Left lung (tissue), 14 donors: ENCODE measurements at places on chromosomes 2 and 18. TPM values are rescaled to one million over a fixed set of nuclear protein-coding genes. Genes with fewer than 3 reads are reported as not detected.

Gene TPGS2
- total RNA-seq, result 92.3 TPM

DNA sequence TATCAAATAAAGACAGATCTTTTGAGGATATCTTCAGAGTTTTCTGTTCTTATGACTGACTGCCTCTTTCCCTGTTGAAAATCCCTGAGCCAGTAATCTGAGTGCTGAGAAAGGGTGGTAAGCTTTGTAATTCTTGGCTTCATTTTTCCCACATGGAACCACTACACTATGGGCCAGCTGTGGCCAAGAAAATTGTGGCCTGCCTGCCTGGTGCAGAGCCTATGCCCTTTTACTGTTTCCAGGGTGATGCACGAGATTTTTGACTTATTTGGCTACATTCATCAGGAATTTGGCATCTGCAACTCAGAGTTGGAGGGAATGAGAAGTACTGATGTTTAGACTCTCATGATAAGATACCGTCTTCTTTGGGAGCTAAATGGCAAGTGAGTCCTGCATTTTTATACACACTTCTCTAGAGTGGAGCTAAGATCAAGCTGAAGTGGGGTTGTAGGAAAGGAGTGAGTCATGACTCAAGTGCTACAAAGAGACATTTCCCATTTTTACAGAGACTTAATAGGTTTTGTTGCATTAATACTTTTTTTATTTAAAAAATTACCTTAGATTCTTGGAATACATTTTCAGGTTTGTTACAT is 328.2 kb upstream of the CDH7 start:
- H3K27ac ChIP-seq, result no peak overlapping the region
- H3K4me3 ChIP-seq, result no peak overlapping the region
- no peaks in the 10 kb centered on the region for H3K36me3 ChIP-seq
- H3K27me3 ChIP-seq, result no peaks in the 10 kb centered on the region

- H3K4me3 ChIP-seq, result no peak overlapping the region
- H3K4me1 ChIP-seq, result no peaks in the 10 kb centered on the region
- no peaks in the 10 kb centered on the region for H3K36me3 ChIP-seq
Measured at GRCh38 chr18:62396381-62396780, 71.3 kb downstream of the TNFRSF11A start.

Gene ACOXL
- 30.3 TPM for total RNA-seq

GRCh38 chr2:227846831-227847230 is 24.6 kb upstream of the DAW1 start:
- H3K27me3 ChIP-seq, result no peaks in the 10 kb centered on the region
- H3K36me3 ChIP-seq, result no peaks in the 10 kb centered on the region
- no peaks in the 10 kb centered on the region for H3K4me1 ChIP-seq
- H3K4me3 ChIP-seq, result no peak overlapping the region

Gene TMX3
- total RNA-seq, result 48.3 TPM

- H3K36me3 ChIP-seq, result no peaks in the 10 kb centered on the region
- H3K4me1 ChIP-seq, result no peaks in the 10 kb centered on the region
- peaks cover 3% of the 10 kb centered on the region for H3K27me3 ChIP-seq
Measured at GRCh38 chr2:29273685-29274611, 158.7 kb downstream of the CLIP4 start.

DNA sequence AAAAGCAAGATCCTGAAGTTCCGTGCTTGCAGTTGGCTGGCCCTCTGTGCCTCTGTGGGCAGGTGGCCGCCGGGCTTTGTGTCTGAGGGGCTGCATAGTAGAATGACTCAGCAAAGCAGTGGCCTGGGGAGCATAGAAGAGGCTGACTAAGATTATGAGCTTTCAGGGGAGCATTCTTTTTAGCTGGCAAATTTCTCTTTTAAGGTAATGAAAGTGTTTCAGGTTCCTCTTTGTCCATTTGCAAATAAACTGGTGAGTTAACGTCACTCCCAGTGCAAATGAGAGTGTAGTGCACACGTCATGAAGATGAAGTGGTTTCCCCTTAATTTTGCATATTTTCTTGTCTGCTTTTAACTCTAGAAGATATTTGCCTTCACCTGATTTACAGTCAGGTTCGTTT is 98.6 kb downstream of the BCL2L11 start:
- H3K27me3 ChIP-seq, result no peaks in the 10 kb centered on the region
- no peaks in the 10 kb centered on the region for H3K4me1 ChIP-seq
- no peak overlapping the region for H3K4me3 ChIP-seq
- DNase-seq, result peak; percentile 12
- peaks cover 3% of the 10 kb centered on the region for H3K36me3 ChIP-seq

- H3K4me1 ChIP-seq, result no peaks in the 10 kb centered on the region
- H3K36me3 ChIP-seq, result no peaks in the 10 kb centered on the region
- no peak overlapping the region for H3K4me3 ChIP-seq
- no peak for DNase-seq
- no peaks in the 10 kb centered on the region for H3K27me3 ChIP-seq
- H3K27ac ChIP-seq, result no peak overlapping the region
Measured at GRCh38 chr2:102606353-102606752, 13.0 kb upstream of the SLC9A2 start.

DNA sequence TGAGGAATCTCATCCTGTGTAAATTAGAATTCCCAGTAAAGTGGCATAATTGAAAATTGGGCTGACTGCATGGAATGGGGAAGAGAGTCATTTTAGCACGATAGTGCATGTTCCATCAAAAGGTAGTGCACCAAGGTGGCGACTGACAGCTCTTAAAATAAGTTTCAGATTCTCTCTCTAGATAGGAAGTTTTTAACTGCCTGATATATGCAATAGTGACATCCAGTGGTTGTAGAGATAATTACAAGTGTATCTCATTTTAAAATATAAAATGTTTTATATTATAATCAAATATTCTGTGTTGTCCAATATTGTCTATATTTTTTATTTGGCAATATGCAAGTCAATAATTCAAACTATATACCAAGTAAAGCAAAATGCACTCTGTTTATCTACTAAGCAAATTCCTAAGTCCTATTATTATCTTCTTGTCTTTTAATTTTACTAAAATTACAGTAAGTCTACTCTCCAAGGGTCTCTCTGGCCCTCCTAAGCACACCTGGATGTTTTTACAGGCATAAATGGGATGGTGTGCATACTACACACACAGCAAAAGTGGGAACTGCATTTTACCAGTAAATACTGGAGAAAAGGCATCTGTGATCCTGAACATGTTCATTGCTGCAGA is 397.7 kb upstream of the HNRNPA3 start:
- H3K27me3 ChIP-seq, result no peaks in the 10 kb centered on the region
- no peak for DNase-seq
- no peaks in the 10 kb centered on the region for H3K4me1 ChIP-seq
- no peak overlapping the region for H3K27ac ChIP-seq

GRCh38 chr18:76453932-76454331 is 41.1 kb downstream of the ZNF516 start:
- DNase-seq, result no peak
- H3K36me3 ChIP-seq, result no peaks in the 10 kb centered on the region
- H3K27me3 ChIP-seq, result no peaks in the 10 kb centered on the region
- H3K4me1 ChIP-seq, result peaks cover 15% of the 10 kb centered on the region
- H3K27ac ChIP-seq, result no peak overlapping the region

Gene ACMSD
- not detected for total RNA-seq

Gene ANKRD44
- 52.6 TPM for total RNA-seq

GRCh38 chr2:242046206-242046826 is 176.8 kb downstream of the RTP5 start:
- H3K27ac ChIP-seq, result no peak overlapping the region
- H3K4me1 ChIP-seq, result no peaks in the 10 kb centered on the region

- no peak overlapping the region for H3K4me3 ChIP-seq
- no peaks in the 10 kb centered on the region for H3K36me3 ChIP-seq
- peaks cover 5% of the 10 kb centered on the region for H3K4me1 ChIP-seq
Measured at GRCh38 chr2:160952464-160953254, 207.6 kb upstream of the TANK start.

Gene APCDD1
- 49.0 TPM for total RNA-seq

Gene SERPINE2
- total RNA-seq, result 21.7 TPM

GRCh38 chr18:3454365-3455089 is 4.6 kb downstream of the TGIF1 start:
- H3K27me3 ChIP-seq, result no peaks in the 10 kb centered on the region
- peaks cover 28% of the 10 kb centered on the region for H3K4me1 ChIP-seq
- peak overlapping the region; percentile 87 for H3K4me3 ChIP-seq
- DNase-seq, result no peak
- H3K27ac ChIP-seq, result peak overlapping the region; percentile 95

Gene ANKRD12
- 64.3 TPM for total RNA-seq

Gene DAW1
- total RNA-seq, result 0.99 TPM

Gene PLGLB2
- 4.4 TPM for total RNA-seq

DNA sequence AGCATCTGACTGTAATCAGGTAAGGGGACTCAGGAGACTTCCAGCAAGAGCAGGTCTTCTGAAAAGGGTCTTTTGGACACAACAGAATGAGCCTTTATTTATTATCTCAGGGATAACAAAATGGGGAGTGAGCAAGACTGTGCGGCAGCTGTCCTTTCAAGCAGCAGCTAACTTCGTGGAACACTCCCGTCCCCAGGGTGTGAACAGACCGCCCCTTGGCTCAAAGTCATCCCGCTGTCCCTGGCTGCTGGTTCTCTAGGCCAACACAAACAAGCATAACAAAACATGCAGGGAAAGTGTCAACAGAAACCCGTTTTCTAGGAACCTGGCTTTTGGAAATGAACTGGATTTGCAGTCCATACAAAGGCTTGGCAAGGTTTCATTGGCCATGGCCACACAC is 787.9 kb upstream of the FANCL start:
- H3K36me3 ChIP-seq, result no peaks in the 10 kb centered on the region
- H3K4me1 ChIP-seq, result no peaks in the 10 kb centered on the region
- H3K4me3 ChIP-seq, result no peak overlapping the region
- H3K27ac ChIP-seq, result no peak overlapping the region
- no peak for DNase-seq

DNA sequence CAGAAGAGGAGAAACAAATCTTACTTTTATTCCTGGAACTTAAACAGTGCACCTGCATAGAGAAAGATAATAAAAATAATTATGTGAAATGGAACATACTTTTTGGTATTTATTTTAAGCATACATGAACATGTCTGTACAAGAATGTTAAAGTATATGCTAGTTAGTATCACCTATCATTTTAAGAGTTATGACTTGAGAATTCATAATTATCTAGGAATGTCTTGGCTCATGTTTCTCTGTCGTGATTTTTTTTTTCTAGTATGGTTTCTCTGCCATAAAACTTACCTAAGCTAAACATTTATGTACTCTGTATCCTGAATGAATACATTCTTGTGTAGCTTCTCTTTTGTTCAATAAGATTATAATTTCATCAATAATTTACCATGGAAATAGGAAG is 4.2 kb downstream of the SERPINB7 start:
- no peaks in the 10 kb centered on the region for H3K4me1 ChIP-seq
- H3K36me3 ChIP-seq, result no peaks in the 10 kb centered on the region
- no peaks in the 10 kb centered on the region for H3K27me3 ChIP-seq
- no peak overlapping the region for H3K4me3 ChIP-seq
- no peak overlapping the region for H3K27ac ChIP-seq

DNA sequence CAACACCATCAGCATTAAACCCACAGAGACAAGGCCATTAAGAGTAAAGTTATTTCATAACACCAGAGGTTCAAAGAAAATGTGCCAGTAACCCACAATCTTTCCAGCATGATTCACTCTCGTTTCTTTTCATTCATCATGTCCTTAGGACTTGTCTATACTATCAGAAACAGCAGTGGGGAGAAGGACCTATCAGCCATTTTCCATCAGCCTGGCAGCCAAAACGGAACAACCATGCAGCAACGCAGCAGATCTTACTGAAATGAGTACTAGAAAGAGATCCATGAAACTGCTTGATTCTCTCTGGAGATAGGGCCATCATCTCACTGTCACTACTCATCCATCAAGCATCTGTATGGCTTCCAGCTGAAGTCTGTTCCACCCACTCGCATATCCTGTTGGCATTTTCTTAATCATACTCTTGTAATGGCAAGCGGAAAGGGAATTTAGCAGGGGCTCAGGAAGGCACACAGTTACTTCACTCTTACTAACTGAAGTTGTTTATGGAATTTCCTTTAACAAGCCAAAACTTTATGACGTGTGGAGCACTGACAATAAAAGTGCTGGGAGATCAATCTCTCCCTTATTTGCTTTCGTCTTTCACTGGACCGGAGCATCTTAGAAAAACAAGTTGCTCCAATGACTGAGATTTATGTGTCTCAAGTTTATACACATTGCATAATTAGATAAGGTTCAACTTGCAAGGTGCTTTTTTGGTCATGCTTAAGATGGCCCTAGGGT is 69.7 kb downstream of the EPHA4 start:
- no peak overlapping the region for H3K4me3 ChIP-seq
- no peaks in the 10 kb centered on the region for H3K4me1 ChIP-seq
- peak overlapping the region; percentile 56 for H3K27ac ChIP-seq
- DNase-seq, result no peak
- no peaks in the 10 kb centered on the region for H3K27me3 ChIP-seq

Gene CHRNG
- not detected for total RNA-seq

DNA sequence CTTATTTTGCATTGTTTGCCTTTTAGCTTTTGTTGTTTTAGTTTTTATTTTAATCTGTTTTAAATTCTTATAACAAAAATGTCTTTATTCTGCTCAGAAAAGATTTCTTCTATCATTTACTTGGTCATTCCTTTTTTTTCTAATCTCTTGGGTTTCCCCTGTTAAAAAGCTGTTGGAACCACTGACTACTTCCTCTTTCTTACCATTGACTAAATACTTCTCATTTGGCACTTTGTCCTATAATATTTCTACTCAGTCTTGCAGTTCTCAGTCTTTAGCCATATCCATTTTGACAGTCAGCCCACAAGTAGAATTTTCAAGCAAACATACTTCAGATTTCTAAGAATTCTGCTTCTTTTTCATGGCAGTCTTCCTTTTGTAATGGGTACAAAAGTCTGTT is 567.2 kb downstream of the SATB2 start:
- H3K27me3 ChIP-seq, result no peaks in the 10 kb centered on the region
- H3K4me3 ChIP-seq, result no peak overlapping the region
- H3K27ac ChIP-seq, result no peak overlapping the region
- H3K4me1 ChIP-seq, result no peaks in the 10 kb centered on the region
- no peak for DNase-seq

DNA sequence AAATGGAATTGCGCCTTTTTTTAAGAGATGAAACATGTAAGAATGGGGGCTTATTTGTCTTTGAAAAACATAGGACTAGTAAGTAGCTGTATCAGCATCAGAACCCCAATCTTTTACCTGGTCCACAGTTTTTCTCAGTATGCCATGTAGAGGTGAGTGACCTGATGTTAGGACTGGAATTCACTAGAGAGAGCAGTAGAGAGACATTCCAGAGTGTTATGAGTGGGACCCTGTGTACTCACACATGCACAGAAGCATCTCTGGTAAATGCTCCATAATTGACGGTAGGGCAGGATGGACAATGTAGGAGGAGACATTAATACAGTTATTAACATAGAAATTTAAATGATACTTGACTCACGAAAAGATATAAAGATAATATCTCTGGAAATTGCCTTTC is 1.4 kb upstream of the GALNT13 start:
- no peaks in the 10 kb centered on the region for H3K4me1 ChIP-seq
- H3K27ac ChIP-seq, result no peak overlapping the region
- peaks cover 53% of the 10 kb centered on the region for H3K27me3 ChIP-seq
- no peak overlapping the region for H3K4me3 ChIP-seq
- no peak for DNase-seq

GRCh38 chr18:23673725-23674124 is 11.0 kb upstream of the ANKRD29 start:
- no peak overlapping the region for H3K4me3 ChIP-seq
- H3K4me1 ChIP-seq, result peaks cover 2% of the 10 kb centered on the region
- H3K36me3 ChIP-seq, result no peaks in the 10 kb centered on the region

Gene CCDC138
- total RNA-seq, result 3.8 TPM
